ENCODE measurements at places on chromosomes 7 and 10. TPM values are rescaled to one million over a fixed set of nuclear protein-coding genes. Genes with fewer than 3 reads are reported as not detected.

Gene NCAPG2
- total RNA-seq: 11.7 TPM

Gene RAMP3
- total RNA-seq: 59.6 TPM

GRCh38 chr10:114663626-114664025, 5.6 kb upstream of the ABLIM1 start:
- DNase-seq: no peak

Gene SPDYE2
- 0.31 TPM for total RNA-seq

DNA sequence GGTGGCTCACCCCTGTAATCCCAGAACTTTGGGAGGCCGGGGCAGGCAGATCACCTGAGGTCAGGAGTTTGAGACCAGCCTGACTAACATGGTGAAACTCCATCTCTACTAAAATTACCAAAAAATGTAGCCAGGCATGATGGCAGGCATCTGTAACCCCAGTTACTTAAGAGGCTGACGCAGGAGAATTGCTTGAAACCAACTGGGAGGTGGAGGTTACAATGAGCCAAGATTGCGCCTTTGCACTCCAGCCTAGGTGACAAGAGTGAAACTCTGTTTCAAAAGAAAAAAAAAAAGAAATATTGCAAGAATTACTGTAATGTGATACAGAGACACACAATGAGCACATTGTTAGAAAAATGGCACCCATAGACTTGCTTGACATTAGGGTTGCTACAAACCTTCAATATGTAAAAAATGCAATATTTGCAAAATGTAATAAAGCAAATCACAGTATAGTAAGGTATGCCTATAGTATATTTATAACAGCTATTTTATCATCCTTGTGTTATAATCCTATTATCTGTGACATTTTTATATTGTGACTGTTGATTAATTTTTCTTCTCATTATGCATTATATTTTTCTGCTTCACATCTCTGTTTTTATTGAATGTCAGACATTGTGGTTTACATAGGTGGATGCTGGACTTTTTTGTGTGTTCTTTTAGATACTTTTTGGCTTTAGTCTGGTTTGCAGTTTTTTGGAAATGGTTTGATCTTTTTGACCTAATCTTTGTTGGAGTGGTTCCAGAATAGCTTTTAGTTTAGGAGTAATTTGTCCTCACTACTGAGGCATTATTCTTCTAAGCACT, 55.4 kb upstream of the HELLS start:
- no peak for DNase-seq

Gene TMEM140
- total RNA-seq: 29.4 TPM

Gene CCDC146
- 26.4 TPM for total RNA-seq

DNA sequence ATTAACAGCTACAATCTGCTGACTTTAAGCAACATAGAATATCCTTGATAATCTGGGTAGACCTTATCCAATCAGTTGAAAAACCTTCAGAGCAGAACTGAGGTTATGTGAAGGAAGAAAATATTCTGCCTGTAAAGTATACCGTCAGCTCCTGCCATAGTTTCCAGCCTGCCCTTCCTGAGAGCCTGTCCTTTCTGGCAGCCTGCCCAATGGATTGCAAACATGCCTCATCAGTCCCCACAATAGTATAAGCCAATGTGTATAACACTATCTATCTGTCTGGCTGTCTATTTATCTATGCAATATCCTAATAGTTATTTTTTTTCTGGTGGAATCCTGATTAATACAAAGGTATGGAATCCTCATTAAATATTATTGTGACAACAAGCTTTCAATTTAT, 489.2 kb upstream of the KCND2 start:
- DNase-seq: peak; percentile 50

- DNase-seq: no peak
Measured at GRCh38 chr10:86547296-86547695, 25.7 kb upstream of the WAPL start.

DNA sequence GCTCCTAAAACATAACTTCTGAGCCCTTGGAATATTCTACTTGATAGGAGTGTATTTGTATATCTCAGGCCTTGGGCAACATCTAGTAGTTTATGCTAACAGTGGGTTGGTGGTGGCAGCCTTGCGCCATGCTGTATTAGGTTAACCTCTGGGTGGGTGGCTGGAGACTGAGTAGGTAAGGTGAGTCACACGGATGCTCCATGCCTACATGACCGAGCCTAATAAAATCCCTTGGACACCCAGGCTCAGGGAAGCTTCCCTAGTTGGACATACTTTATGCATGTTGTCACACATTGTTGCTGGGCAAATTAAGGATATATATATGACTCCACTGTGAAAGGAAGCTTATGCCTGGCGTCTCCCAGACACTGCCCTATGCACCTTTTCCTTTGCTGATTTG, 6.0 kb upstream of the DAGLB start:
- DNase-seq: no peak

- DNase-seq: no peak
Measured at GRCh38 chr7:37719077-37719476, 35.5 kb downstream of the GPR141 start.

DNA sequence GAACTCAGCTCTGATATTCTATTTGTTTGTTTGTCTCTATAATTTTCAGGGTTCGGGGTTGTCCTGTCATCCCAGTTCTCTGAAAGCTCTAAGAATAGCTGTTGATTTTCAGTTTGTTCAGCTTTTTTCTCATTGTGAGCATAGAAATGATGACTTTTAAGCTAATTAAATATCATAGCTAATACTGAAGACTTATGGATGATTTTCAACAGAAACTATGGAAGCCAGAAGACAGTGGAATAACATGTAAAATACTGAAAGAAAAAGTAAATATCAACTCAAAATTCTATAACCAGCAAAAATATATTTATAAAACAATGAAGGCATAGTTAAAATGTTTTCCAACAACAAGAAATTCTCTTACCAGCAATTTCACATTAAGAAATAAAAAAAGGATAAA, 96.4 kb upstream of the ETV1 start:
- no peak for DNase-seq

DNA sequence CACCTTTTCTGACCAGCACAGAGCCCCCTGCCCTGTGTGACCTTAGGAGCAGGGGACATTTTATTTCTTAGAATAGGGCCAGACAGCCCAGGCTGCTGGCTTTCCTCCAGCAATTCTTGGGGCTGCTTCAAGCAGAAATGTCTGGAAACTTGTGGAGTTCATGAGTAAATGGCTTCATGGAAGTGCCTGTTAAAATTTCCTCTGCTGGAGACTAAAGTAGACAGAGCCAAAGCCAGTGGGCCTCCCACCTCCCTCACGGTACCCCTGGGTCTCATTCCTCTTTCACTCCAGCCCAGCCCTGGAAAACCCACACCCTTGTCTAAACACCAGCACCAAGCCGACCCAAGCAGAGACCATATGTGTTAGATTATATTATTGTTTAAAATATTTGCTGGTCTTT, 505.5 kb upstream of the ZMIZ1 start:
- DNase-seq: no peak

Gene FHIP2A
- 44.8 TPM for total RNA-seq

Gene DPYSL4
- 0.31 TPM for total RNA-seq

All from sciatic nerve (tissue), 2 donors.